ENCODE measurements at places on chromosomes 5 and 9.

- H3K4me3 ChIP-seq = no peak overlapping the region
- H3K36me3 ChIP-seq = no peaks in the 10 kb centered on the region
- DNase-seq = no peak
These were observed 102.3 kb downstream of the APBA1 start for GRCh38 chr9:69569738-69570451.

DNA sequence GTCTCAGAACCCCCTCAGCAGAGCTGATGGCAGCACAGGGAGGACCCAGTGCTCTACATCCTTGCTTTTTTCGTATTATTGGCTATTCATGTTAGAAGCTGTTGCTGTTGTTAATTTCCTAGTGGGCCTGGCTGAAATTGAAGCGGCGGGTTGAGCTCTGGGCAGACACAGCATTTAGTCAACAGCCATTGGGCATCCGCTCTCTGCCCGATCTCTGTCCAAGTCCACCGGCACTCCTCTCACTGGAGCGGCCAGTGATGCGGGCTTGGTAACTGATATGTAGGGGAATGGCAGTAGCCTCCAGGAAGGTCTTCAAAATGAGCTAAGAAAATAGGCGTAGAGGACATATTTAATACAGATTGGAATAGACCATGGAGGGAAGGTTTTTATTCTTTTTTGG lies 1.3 kb upstream of the GARNL3 start:
- H3K27me3 ChIP-seq = no peaks in the 10 kb centered on the region
- DNase-seq = no peak
- H3K4me3 ChIP-seq = no peak overlapping the region
- H3K36me3 ChIP-seq = no peaks in the 10 kb centered on the region

DNA sequence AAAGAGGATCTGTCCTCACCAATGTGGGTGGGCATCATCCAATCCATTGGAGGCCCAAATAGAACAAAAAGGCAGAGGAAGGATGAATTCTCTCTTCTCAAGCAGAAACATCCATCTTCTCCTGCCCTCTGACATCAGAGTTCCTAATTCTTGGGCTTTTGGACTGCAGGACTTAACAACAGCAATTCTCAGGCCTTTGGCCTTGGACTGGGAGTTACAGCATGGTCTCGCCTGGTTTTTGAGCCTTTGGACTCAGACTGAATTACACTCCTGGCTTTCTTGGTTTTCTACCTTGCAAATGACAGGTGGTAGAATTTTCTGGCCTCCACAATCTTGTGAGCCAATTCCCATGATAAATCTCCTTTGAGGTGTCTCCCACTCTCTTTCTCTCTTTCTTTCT lies 60.5 kb upstream of the CD180 start:
- no peaks in the 10 kb centered on the region for H3K27me3 ChIP-seq
- DNase-seq = no peak
- H3K4me3 ChIP-seq = no peak overlapping the region
- H3K27ac ChIP-seq = no peak overlapping the region

DNA sequence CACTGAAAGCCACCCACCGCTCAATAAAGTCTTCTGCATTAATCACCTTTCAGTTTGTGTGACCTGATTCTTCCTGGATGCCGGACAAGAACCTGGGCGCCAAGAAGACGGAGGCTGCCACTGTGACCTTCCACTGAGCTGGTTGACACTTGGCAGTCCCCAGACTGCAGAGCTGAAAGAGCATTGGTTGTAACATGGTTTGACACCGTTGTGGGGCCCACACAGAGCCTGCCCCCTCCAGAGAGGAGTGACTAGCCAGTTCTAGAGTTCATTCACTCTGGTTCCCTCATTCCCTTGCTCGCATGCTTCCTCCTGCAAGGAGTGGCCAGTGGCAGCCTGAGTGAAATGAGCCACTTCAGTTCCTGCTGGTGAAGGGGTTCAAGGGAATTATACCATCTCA lies 86.2 kb upstream of the ANXA1 start:
- no peak for DNase-seq
- no peaks in the 10 kb centered on the region for H3K36me3 ChIP-seq
